ENCODE measurements at places on chromosomes 16 and 17.

- no peak for DNase-seq
These were observed 17.6 kb downstream of the SRCIN1 start for GRCh38 chr17:38587947-38588787.

GRCh38 chr17:81734405-81735263 lies 22.6 kb downstream of the SLC25A10 start:
- no peak for DNase-seq

- DNase-seq, result no peak
These were observed 42.3 kb downstream of the MAPT start for GRCh38 chr17:45936610-45937009.

DNA sequence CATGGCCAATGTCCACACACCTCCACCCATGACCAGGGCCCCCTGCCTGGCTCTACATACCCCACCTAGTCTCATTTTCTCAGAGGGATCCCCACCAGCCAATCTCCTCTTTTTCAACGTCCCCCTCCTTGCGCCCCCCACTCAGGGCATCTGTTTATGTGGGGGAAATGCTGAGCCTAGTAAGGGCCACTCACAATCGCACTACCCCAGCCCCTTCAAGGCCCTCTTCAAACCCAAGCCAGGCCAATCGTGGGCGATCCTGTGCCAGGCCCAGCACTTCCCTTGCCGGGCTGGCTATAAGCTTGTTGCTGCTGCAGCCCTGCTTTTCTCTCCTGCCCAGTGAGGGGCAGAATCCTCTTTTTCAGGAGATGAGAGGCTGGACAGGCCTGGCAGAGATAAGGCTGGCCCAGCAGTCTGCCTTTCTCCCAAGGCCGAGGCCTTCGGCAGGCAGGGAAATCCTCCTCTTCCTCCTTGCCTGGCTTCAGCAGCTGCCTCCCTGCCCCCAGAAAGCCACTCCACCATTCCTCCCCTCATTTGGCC lies 16.1 kb downstream of the HSD11B2 start:
- no peak for DNase-seq

- DNase-seq, result peak; percentile 93
These were observed at the start of gene FLOT2 for GRCh38 chr17:28896884-28897768. Gene FLOT2 (minus strand): TSS chr17:28897733. CDS start chr17:28897574, 159 bp downstream.

GRCh38 chr16:11684231-11685025 lies 16.2 kb downstream of the SNN start:
- DNase-seq, result no peak

- DNase-seq, result no peak
These were observed 221.0 kb upstream of the CDH13 start for GRCh38 chr16:82405736-82406135.

- DNase-seq, result no peak
These were observed 555 bp upstream of the NCBP3 start for GRCh38 chr17:3846437-3847164.

DNA sequence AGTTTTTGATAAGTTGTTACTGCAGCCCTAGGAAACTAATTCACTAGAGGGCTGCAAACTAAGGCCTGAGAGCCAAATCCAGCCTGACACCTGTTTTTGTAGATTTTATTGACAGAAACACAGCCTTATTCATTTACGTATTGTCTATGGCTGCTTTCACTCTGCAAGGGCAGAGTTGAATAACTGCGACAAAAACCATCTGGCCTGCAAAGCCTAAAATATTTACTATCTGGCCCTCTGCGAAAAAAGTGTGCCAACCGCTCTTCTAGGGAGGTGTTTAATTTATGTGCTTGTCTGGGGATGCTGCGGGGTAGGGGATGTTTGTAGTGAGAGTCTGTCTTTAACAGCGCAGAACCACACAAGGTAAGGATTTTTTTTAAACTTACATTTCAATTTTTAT lies 165.0 kb upstream of the RBFOX1 start:
- no peak for DNase-seq

DNA sequence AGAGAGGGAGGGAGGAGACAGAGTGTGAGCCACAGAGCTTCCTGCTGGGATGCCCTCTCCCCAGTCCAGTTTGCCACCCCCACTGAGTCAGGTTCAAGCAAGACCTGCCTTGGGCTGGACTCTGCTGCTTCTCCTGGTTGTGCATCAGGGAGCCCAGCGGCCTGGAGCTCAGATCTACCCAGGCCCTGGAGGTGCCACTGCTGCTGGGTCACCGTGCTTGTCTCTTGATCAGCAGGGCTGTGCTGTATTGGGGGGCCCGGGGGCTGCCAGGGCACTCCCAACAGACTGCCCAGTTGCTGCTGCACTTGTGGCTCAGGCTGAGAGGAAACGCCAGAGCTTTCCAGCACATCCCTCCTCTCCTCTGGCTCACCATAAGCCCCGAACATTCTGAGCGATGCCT lies 8.9 kb downstream of the TLE7 start:
- DNase-seq, result no peak

- no peak for DNase-seq
These were observed 8.9 kb downstream of the CCNF start for GRCh38 chr16:2438121-2438520.

DNA sequence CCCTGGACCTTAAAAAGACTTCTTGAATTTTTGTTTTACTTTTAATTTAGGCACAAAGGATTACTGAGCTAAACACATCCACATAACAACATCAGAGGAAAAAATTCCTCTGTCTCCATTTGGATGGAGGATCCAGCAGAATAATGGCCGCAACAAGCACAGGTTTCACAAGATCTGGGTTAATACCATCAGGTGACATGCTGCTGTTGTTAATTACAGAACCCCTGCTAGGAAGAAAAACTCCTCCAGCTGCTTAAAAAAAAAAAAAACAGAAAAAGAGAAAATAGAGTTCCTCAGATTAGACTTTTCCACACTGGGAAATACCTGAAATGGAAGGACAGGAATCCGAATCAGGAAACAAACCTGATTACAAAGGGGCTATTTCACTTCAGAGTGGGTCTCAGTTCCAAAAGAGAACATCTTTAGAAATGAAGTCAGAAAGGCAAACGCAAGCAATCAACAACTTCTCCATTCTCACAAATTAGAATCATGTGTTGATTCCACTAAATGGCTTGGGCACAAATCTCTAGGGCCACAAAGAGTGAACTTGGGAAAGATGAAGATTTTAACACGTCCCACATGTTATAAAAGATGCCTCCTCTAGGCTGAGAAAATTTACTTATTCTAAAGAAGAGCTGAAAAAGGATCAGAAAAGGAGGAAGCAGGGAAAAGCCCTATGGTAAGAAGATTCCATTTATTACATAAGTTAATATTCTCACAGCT lies 44.0 kb downstream of the SPOP start:
- no peak for DNase-seq

DNA sequence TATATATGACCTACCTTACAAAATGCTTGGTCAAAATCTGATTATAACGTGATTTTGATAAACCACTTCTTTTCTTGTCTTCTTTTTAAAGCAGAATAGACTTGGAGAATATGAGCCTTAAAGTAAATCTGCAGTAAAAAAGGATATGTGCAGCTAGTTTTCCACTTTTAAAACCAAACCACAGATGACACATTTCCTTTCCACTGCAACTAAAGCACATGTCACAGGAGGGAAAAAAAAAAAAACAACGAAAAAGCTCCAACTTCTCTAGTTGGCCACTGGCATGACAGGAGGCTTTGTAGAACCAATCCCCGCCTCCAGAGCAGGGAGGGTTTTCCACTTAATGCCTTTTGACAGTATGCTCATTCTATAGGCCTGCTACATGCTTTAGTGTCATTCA lies at the start of gene EVI2A:
Gene EVI2A (minus strand): TSS at position 142 of the 400 bp plus-strand sequence. CDS start 2,609 bp downstream, outside the sequence.
- DNase-seq, result peak; percentile 82

GRCh38 chr16:11088074-11088730 lies 143.8 kb downstream of the CLEC16A start:
- no peak for DNase-seq

DNA sequence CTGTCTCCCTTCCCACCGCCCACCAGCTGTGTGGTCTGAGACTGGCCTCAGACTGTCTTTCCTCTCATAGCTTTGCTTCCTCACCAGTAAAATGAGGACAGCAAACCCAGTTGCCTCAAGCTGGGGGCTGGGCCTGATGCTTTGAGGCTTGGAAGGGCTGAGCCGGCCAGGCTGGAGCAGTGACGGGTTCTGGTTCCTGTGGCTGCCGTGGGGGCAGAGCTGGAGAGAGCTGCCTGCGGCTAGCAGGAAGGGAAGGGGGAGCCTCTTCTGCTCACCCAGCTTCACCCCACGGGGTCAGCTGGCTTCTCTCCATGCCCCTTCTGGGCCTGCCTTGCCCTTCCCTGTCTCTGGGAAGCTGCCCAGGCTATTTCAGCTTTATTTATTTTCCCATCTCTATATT lies 23.7 kb downstream of the LASP1 start:
- no peak for DNase-seq

GRCh38 chr16:20617271-20617670 lies 41.1 kb upstream of the ACSM2B start:
- no peak for DNase-seq

DNA sequence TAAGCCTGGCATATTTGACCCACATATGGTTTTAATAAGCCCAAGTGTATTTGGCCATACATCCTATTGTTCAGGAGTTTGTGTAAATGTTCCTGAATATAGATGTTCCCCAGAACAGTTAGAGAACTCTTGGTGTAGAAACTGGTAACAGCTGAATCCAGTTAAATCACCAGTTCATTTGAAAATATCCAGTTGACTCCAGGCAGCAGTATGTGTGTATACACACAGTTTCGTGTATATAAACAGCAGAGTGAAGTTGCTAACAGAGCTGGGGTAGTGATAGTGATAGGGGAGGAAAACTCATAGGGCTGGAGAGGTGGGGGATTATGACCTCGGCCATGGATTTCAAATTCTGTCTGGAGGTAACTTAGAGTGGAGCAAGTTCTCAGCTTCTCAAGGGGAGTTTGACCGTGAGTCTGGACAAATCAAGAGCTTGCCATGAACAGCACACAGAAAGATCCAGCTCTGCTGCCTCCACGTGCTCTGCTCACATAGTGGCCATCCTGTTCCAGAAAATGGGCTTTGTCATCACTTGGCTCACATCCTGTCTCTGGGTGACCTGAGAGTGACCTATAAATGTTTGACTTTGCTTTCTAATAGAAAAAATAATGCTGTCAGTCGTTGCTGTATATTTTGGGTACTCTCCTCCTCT lies 30.6 kb upstream of the MMD start:
- peak; percentile 56 for DNase-seq

DNA sequence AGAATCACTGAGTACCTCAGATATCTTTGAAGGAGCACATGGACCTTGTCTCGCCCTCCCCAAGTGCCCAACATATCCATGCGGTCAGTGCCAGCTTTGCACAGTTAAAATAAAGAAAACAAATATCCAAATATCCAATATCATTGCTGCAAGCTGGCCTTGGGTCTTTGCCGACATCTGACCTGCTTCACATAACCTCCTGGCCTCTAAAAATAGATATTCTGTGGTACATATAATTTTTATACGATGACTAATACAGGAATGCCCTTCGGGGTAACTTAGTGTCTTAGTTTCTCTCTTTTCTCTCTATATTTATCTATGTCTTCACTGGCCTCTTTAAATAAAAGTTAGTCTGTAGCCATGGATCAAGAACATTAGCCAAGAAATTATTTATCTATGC lies 67.8 kb downstream of the MAF start:
- peak; percentile 9 for DNase-seq

DNA sequence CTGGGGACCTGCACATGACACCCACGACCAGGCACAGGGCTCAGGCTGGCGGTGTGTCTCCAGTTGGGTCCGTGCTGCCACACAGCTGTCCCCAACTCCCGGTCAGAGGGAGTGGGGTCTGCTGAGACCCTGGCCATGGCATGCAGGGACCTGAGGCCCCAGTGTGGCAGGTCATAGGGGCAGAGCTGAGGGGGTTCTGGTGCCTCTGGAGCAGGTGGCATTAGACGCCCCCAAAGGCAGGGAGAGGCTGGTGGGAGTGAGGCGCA lies 4.2 kb downstream of the NUBP2 start:
- DNase-seq, result no peak

DNA sequence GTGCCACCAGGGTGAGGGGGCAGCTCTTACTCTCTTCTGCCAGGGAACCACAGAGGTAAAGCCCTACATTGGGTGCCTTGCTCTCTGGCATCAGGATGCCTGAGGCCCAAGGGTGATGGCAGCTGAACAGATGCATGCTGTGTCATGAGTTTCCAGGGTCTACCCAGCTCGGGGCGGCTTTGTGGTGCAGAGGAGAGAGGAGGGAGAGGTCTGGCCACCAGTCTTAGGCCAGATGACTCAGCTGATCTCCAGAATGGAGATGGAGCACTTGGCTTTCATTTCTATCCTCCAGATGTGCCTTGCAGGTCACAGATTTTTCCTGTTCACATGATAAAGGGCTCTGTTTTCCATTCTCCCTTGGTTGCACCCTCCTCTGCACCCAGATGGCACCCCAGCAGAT lies 23.6 kb upstream of the USP22 start:
- DNase-seq, result no peak

GRCh38 chr16:21982108-21982507 lies 18.8 kb downstream of the PDZD9 start:
- DNase-seq, result no peak

- DNase-seq, result no peak
These were observed 20.9 kb downstream of the AKTIP start for GRCh38 chr16:53482123-53482522.

- DNase-seq, result no peak
These were observed 58.3 kb downstream of the SREBF1 start for GRCh38 chr17:17778308-17779014.

- DNase-seq, result no peak
These were observed 143.9 kb downstream of the CCDC182 start for GRCh38 chr17:57601143-57601735.

DNA sequence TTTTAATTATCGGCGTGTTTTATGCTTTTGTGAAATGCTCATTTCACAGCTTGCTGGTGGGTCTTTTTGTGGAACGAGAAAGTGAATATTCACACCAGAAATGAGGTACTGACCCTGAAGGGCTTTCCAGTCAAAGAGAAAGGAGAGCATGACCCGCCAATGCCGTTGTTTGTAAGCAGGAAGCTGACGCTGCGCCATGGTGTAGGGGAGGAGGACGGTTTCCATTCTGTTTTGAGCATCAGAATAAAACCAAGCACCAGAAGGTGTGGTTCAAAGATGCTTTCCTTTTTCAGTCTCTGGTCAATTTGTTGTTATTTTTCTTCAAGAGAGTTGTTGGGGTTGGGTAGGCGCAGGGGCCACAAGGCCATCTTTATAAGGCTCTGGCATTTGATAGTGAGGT lies 669.3 kb downstream of the WWOX start:
- no peak for DNase-seq

DNA sequence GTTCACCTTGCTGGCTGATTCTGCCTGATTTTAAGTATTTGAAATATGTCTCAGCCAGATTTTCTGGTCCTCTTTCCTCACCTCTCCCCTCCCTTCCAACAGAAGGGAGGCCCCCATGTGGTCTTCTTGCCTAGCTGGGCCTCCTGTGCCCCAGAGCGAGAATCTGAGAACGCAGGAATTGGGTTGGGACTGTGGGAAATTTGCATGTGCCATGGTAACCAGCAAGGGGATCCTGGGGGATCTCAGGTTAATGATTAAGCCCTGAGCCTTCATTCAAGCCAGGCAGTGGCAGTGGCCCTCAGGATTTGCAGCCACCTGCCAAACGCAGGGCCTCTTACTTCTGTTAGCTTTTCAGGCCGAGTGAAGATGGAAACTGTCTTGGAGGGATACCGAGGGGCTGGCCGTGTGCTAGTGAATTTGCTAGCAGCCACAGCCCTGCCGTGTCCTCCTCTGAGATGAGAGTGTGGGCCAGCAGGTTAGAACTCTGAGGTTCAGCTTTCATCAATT lies 40.2 kb downstream of the KSR1 start:
- DNase-seq, result no peak

- DNase-seq, result no peak
These were observed 2.9 kb downstream of the SLC16A3 start for GRCh38 chr17:82231562-82232321.
